GM13977 (cell line): ENCODE measurements at places on chromosomes 4 and X.
A peak's percentile ranks its signal among the peaks of the same experiment; 100 is the strongest.

DNA sequence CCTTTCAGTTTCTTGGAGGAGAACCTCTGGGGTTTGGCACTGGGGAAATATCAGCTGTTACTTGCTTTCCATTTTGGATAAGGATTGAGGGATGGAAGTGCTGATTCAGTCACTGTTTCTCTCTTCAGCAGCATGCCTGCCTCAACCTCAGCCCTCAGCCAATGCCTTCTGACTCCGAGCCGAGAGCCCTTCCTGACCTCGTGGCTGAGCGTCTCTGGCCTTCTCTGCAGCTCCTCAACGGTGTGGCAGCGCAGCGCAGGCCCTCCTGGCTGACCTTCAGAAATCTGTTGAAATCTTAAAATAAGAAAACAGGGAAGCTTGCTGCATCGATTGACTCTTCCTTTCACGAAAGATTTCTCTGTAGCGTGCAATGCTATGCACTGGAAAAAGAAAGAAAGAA is 434.3 kb upstream of the FAT1 start:
- DNase-seq = no peak

DNA sequence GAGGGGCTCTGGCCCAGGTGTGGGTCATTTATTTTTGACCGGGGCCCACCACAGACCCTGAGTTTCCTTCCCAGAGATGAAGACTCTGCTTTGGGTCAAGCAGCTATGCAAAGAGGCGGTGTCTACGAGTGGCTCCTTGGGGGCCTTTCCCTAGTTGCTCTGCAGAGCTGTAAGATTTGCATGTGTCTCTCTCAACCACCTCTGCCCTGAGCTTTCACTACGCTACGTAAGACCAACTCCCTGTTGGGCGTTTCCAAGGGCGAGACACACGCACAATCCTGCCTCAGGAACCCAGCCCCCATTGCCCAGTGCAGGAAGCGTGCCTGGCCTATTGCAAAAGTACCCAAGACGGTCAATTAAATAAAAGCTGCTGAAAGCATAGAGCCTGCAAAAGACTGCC is 10.0 kb upstream of the ANOS1 start:
- no peak for DNase-seq

DNA sequence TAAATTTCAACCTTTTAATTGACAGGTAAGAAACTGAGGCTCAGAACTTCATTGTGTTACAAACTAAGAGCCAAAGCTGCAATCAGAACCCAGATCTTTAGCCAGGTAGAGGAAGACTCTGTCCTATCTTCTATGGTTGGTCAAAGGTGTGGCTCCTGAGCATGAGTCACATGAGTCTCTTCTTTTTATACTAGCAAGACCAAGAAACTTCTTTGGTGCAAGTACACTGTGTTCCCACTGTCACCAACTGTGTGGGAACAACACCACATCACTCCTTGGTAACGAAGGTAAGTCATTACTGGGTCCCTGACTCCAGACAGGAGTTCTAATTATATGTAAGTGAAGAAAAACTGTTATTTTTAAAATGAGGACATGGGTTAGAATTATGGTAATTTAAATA is 290.1 kb downstream of the INPP4B start:
- DNase-seq = no peak

- DNase-seq = no peak
Observed at GRCh38 chr4:179631321-179631720, 2189.1 kb upstream of the AGA start.

DNA sequence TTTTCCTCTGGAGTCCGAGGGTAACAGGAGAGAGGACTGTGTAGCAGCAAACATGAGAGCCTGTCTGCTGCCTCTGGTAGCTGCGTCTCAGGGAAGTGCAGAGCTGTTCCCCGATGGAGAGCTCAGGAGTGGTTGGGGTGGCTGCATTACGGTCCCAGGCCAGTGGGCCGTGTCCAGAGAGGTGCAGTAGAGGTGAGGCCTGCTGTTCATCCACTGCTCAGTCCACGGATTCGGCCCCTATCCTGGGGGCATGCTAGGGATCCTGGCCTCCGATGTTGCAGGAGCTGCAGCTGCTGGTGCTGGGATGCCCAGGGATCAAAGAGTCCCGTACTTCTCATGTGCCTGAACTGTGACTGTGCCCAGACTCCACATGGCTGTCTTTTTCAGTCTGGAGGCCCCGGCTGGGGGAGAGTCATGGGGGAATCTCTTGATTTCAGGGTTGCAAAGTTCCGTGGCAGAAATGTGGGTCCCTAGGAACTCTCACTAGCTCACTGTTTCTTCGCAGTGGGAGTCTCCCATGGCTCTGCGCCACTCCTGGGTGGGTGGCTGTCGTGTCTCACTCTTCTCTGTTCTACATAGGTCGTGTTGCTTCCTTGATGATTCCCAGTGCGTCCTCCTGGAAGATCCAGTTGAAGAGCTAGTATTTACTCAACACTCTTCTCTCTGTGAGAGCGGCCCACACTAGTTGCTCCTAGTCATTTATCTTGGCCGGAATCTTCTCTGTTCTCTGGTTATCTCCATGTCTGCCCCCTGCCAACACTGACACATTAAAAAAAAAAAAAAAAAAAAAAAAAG is 109.5 kb upstream of the CENPE start:
- DNase-seq = no peak

DNA sequence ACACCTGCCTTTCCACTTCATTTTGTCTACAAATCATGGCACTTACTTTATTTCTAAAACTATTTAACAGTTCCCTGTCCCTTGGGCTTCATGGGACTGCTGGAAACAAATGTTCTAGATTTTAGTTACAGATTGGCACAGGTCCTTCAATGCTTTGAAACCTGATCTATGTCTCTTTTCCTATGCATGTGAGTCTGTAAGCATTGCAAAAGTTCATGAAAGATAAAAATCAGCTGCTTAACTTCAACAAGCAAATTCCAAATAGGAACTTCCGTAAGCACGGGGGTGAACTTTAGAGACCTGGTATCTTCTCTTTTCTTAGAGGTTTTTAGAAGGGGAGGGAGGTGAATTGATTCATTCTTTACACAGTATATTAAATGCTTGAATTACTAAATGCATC is 9.5 kb downstream of the LGI2 start:
- DNase-seq = no peak

DNA sequence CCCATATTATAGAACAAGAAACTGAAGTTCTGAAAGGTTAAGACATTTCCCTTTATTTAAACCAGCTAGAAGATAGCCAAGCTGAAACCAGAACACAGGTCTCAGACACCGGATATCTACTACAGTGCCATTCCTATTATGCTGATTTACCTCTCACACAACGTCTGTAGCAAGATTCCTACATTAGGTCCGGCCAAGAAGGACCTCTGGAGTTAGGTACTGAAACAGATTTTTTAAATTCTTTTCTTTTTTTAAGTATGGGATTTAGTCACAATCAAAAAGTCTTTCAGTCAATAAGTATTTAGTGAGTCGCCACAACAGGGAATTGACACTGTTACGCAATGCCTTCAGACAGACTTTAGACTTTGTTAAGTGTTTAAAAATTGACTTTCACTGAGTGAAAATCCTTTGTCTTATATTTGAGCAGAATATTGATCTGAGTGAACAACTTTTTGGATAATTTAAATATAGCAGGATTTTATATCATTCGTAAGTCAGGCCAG is 26.5 kb upstream of the SPANXN4 start:
- DNase-seq = no peak

DNA sequence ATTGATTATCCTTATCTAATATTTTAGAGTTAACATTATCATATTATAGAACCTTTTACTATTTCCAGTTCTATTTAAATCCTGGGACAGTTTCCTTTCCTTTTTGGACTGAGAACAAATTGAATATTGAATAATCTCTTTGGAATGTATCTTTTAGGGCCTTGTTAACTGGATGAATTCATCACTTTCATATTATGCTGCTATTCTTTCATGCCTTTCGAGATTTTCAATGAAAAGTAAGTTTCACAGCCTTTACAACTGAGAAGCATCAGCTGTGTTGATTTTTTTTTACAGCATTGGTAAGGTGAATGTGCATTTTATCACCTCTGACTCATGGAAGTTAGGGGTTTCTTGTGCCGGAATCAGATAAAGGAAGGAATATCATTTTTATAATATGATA is 39.6 kb downstream of the PDLIM5 start:
- no peak for DNase-seq

- peak; percentile 15 for DNase-seq
Observed at GRCh38 chr4:121462660-121463261, 81.9 kb upstream of the QRFPR start.

DNA sequence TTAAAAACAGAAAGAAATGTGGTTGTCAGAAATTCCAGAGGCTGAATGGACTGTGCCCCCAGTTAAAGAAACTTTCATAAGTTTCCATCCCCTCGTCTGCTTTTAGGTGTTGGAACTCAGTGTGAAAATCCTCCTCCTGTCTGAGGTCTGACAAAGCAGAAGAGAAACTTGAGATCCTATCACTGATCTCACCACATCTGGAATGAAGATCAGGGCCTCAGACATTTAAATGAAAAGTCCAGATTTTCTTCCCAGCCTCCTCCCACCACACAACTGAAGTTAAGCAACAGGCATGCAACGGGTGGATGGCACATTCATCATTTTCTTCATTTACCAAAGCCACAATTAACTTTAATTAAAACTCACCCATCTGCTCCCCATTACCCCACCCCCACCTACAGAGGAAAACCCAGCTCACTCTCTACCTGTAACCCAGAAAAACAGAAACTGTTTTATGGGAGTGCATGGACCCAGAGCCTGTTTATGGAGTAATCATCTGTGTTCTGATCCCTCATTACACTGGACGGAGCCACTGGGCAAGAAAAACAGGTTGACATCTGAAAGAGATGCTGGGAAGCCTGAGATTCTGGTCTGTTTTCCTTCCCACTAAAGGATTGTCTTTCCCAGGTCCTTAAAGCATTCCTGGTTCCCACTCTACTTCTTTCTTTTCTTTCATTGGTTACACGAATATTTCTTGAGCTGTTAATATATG is 58.1 kb upstream of the HOPX start:
- no peak for DNase-seq
